ENCODE measurements at places on chromosomes 16 and 17.
A peak's percentile ranks its signal among the peaks of the same experiment; 100 is the strongest.

DNA sequence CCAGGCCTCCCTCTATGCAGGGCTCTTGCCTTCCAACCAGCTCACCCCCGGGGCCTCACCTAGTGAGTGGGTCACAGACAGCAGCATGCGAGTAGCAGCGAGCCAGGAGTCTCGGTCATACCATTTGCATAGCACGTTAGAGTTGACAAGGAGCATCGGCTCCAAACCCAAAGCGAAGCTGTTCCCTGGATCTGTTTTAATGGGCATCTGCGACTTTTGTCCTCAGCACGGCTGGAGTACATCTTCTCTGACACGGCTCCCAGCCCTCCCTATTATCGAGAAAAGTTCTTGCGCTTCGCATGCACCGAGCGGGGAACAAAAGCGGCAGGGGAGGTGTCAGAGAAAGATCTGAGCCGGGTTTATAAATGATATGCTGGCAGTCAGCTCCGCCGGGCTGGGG lies 253.3 kb downstream of the MAF start:
- no peak for DNase-seq

- DNase-seq: peak; percentile 6
These were observed 593 bp upstream of the WDR45B start for GRCh38 chr17:82648742-82649331.

- no peak for DNase-seq
These were observed 477.4 kb upstream of the CCL2 start for GRCh38 chr17:33777674-33778073.

DNA sequence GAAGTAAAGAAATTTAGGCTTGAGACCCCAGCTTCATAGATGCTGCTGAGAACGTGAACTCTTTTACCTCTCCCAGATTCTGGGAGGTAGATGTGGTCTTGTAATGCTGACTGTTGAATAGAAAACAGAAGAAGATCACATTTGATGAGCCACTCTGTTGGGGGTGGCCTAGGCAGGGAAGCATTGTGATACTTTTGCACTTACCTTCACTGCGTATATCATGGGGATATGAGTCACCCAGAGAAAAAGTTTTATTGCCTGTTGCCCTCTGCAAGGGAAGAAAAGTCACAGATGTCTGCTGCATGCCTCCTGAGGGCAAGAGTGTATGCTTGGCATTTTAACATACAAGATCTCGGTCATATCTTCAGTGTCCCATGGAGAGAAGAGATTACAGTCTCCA lies 365.4 kb downstream of the SNX29 start:
- DNase-seq: no peak

DNA sequence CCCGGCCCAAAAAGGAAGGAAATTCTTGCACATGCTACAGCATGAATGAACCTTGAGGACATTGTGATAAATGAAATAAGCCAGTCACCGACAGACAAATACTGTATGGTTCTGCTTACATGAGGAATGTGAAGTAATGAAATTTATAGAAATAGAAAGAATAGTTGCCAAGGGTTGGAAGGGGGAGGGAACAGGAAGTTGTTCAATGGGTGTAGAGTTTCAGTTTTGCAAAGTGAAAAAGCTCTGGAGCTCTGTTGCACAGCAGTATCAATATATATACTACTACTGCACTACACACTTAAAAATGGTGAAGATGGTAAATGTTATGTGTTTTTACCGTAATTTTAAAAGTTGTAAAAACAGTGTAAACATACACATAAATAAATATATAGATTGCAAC lies 43.7 kb downstream of the PKD1L3 start:
- DNase-seq: no peak

DNA sequence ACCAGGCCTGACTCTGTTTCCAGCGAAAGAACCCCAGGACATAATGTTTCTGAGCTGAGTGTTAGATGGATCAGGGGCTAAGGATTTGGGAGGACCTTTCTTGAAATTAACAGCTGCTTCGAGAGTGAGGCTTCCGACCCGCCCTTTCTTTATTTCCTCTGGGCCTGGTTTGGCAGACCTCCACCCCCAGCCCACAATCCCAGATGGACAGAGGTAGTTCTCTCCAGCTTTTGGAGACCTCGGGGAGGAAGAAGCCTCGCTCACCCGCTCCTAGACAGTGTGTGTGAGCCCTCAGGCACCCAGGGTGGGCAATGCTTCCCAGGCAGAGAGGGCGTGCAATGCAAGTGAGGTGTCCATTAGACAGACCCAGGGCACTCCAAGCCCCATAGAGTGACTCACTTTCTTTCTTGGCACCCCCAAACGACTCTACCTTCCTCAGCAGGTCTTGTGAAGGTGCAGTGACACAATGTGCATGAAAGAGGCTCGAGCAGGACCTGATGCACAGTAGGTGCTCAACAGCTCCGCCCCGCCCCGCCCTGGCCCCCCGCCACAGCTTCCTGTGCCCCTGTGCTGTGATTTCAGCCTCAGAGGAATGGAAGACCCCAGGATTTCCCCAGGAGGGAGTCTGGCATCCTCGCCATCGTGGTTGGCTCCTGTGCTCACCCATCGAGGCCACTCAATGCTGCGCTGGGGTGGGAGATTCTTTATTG lies 50.7 kb upstream of the TOB1 start:
- no peak for DNase-seq

DNA sequence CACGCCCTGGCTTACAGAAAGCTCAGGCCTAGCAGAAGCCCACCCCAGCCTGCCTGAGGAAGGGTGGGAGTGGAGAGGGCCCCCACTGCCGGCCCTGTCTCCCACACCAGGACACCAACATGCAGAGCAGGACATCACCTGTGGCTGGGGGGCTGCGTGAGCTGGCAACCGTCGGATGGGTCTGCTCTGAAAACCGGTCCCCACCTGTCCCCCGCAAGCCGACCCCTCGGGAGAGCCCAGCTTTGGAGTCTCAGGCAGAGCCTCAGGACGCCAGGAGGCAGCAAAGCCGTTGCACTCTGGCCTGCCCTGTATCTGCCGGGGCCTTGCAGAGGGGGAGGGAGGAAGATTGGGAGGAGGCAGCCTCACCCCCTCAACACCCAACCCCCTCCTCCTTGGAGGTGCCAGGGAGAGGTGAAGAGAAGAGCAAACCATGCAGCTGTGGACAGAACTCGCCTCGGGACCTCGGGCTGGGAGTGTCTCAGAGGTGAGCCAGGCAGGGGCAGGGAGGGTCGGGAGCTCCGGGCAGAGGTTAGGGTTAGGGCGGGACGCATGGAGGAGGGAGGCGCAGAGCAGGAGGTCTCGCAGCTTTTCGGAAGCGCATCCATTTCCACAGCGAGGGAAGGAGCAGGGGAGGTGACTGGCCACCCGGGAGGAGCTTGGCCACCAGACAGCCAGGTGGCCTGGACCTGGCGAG lies 30.4 kb upstream of the ZC3H18 start:
- no peak for DNase-seq

DNA sequence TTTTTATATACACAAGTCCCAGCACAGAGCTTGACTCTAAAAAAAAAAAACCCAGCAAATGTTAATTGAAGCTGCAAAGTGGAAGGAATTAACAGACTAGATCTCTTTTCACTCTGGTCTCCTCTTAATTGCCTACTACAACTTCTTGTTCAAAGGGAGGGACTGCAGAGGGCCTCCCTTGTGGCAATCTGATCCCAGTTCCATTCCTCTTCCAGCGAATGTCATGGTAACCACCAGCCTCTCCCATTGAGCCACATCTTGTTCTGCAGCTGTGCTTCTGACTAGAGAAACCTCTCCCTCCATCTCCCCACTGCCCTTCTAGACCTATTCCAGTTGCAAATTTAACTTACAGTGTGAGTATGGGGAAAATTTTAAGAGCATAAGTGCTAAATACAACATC lies 5.9 kb downstream of the SUPT6H start:
- DNase-seq: no peak

- no peak for DNase-seq
These were observed 8.1 kb downstream of the CLTC start for GRCh38 chr17:59627770-59628171.

DNA sequence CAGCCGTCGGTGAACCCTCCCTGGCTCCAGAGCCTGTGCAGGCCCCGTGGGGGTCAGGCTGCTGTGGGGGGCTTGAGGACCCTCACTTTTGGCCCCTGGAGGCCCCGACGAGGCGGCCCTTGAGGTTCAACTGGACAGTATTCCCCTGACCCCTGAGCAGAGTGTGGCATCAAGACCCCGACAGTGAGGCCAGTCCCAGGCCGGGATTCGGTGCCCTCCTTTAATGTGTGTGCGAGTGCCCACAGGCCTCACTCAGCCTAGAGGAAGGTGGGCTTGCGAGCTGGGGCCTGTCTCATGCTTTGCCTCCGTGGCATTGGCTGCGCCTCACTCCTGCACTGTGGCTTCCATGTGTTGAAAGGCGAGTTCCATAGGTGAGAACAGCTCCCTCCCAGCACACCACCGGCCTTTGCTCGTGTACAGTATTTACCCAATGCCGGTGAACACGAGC lies 94.5 kb downstream of the METRNL start:
- DNase-seq: no peak

GRCh38 chr16:19882646-19883045 lies 2.0 kb downstream of the GPRC5B start:
- no peak for DNase-seq

DNA sequence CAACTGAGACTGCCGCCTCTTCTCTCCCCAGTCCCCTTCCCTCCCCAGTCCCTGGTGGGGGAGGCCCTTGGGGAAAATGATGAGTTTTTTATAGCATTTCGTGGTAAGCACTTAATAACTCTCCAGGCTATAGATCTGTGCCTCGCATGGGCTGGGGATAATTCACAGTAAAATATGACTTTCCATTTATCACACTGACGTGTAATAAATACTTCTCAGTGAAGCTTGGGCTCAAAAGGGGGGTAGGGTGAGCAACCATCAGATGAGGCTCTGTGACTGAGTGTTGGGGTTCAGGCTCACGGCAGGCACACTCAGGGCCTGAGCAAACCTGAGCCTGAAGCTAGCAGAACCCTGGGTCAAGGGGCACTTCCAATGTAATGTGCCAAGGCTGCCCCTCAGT lies 101.6 kb downstream of the CCT6B start:
- DNase-seq: no peak

DNA sequence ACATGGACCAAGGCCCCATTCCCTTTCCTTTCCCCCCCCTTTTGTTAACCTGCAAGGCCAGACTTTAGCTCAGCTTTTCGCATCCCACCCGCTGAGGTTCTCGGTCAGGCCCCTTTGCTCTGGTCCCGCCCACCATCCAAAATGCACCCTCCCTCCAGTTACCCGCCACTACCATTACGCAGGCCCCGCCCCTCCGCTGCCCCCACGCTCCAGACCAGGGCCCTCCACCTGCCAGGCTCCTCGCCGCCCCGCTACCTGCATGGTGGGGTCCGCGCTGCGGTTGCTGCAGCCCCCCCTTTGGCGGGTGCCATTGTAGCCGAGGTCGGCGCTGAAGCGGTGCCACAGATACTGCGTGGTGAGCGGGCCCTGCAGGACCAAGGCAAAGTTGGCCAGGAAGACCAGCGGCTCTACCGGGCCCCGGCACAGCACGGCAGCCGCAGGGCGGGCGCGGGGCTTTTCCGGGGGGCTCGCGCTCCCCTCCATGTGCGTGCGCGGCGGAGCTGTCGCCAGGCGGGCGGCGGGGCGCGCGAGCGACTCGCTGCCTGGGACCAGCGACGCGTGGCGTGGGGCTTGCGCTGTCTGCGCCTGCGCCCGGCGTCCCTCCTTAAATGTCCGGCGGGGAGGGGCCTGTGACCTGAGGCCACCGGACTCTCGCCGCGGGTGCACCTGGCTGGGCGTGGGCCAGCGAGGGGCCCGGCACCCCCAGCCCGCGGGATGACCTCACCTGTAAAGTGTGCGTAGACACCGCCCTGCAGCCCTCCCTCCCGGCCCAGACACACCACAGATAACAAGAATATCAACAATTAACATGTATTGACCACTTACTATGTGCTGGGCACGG lies at the start of gene SLC46A1:
TSS of gene SLC46A1 (minus strand) at position 581 of the 841 bp plus-strand sequence. CDS start at position 483, 98 bp downstream.
- DNase-seq: peak; percentile 50

DNA sequence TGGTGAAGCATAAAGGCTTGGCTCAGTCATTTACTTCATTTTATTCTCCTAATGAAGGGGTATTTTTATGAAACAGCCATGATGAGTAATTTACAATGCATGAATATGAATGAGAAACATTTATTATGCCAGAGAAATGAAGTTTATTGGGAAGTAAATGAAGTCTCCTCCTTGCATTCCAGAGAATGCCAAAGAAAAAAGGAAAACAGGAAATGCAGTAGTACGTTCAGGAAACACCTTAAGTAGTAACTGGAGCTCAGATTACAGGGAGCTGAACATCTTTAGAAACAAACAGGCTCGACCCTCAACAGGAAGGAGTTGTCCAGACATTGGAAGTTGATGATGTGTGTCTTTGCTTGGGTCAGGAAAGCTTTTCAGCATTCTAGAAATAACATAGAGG lies 4.6 kb downstream of the KRT34 start:
- DNase-seq: no peak

DNA sequence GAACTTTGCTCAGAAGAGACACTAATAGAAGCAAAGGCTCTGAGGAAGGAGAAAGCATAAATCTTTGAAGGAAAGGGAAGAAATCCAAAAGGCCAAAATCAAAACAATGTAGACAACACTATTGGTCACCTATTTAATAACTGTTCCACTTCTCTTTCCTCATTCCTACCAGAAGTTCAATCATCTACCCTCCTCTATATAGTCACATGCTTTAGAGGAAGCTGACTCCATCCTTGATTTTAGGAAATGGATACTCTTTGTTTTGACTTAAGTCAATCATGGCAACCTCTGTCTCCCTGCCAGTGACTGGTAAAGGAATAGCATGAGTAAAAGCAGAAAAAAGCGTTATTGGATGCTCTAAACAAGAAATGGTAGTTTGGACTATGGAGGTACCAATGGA lies 7.3 kb downstream of the BRIP1 start:
- DNase-seq: no peak
